ENCODE measurements at places on chromosomes 7 and 10.

- H3K36me3 ChIP-seq, result no peaks in the 10 kb centered on the region
- H3K27me3 ChIP-seq, result peaks cover 2% of the 10 kb centered on the region
- no peak for DNase-seq
Measured at GRCh38 chr10:31314256-31315150, 4.5 kb upstream of the ZEB1 start.

GRCh38 chr10:114668375-114669080 is 10.5 kb upstream of the ABLIM1 start:
- no peak for DNase-seq
- H3K27me3 ChIP-seq, result no peaks in the 10 kb centered on the region
- no peak overlapping the region for H3K27ac ChIP-seq

DNA sequence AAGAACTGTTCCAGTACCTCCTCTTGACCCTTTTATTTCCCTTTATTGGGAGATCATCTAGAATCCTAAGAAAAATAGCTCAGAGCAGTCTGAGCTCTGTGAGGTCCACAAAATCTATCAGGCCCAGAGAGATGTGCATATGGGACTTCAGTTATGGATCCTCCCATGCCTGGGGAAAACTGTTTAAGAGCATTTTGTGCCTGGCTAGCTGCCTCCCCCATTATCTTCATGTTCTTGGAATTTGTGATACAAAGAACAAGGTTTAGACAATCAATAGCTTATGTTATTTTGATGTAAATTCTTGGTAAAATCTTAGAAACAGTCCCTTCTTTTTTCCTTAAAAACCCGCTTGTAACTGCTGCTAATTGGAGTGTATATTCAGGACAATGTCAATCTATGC is 75.2 kb downstream of the USP6NL start:
- H3K27me3 ChIP-seq, result no peaks in the 10 kb centered on the region
- H3K36me3 ChIP-seq, result no peaks in the 10 kb centered on the region
- no peak overlapping the region for H3K27ac ChIP-seq
- no peak for DNase-seq

DNA sequence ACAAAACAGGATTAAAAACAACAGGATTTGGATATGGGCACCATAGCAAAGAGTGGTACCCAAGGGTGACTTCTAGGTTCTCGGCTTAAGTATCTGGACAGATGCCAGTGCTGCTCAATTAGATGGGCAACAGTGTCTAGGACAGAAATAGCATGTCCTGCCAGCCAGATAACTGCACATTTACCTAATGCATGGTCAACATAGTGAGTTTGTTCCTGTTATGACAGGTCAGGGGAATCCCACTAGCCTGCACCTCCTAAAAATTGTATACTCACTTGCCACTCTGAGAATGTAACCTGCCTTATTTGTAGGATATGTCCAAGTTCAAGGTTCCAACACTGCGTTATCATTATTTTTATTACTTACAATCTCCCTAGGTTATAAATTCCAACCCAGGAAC is 471.7 kb downstream of the GRM8 start:
- H3K4me3 ChIP-seq, result no peak overlapping the region
- no peaks in the 10 kb centered on the region for H3K36me3 ChIP-seq
- no peak for DNase-seq
- no peak overlapping the region for H3K27ac ChIP-seq
- H3K4me1 ChIP-seq, result no peaks in the 10 kb centered on the region

DNA sequence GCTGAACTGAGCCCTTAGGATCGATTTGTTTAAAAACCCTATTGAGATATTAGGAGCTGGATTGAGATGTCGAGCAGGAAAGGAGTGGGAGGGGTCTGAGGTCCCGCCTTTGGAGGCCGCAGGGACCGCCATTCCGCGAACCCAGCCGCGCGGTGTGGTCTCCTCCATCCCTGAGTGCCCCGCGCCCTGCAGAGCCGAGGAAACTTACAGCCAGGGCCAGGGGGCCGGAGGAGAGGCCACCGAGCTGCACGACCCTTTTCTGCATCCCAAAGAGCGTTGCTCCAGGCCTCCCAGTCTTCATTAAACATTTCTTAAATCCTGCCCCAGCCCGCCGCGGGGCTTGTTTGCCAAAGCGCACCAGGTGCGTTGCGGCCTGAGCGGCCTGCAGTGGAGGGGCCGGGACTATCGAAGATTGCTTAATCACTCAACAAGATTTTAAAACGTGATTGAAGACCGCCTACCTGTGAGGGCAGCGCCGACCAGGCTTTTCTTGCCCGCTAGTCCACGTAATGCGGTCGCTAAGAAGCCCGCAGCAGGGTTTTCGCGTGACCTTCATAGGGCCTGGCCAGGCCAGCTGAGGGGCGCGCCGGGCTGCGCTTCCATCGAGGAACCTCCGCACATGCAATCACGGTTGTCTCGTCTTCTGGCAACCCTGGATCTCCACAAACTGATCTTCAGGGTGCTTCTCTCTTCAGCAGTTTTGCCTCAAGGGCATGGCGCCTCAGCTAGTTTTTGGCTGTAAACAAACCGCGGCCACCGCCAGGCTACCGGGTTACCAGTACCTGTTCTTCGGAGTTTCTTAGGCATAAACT is 2.0 kb upstream of the CTBP2 start:
- peaks cover 7% of the 10 kb centered on the region for H3K4me1 ChIP-seq
- peak overlapping the region; percentile 62 for H3K27ac ChIP-seq
- DNase-seq, result peak; percentile 70
- no peaks in the 10 kb centered on the region for H3K36me3 ChIP-seq
- H3K27me3 ChIP-seq, result no peaks in the 10 kb centered on the region
